Stimulated activated CD4-positive, alpha-beta T cell treated with anti-CD3 and anti-CD28 coated beads, Interleukin-1b, Interleukin-23, amount 100 ng/mL, for 1 hour (primary cell): ENCODE measurements at places on chromosomes 12 and 14.

DNA sequence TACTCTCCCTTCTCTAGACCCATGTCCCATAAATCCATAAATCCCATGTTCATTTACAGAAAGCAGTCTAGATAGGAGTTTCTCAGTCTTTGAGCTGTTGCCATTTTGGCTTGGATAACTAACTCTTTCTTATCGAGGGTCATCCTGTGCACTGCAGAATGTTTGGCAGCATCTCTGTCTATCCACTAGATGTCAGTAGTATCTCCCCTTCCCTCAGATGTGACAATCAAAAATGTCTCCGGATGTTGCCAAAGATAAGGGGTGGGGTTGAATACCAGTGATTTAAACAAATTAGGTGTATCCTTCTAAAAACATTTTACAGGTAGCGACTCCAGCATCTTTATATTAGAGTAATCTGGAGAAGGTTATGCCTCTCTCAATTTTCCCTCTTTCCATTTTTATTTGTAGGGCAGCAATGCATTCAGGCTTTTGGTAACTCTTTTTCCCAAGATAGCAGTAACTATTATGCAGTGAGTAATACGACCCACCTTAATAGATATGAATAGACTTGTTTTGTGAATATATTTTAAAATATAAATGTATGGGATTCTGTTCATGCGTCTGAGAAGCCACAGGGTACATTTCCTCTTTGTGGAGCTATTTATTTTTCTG lies 100.7 kb downstream of the LRRK2 start:
- DNase-seq, result no peak

DNA sequence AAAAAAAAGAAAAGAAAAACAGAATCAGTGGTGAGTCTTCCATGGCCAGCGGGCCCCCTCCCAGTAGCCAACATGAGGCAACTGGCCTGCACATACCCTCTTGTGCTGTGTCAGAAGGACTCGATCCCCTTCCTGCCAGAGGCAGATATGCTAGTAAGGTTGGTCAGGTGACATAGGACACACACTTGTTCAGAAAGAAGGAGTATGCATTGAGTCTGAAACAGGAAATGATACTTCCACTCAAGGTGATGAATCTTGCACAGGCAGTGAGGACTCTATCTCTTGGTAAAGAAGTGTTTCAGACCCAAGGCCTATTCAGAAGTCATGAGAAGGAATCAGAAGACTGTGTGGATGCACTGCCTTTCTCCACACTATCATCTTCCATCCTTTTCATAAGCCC lies 269.7 kb upstream of the FAR2 start:
- no peak for DNase-seq

GRCh38 chr12:132726386-132726785 lies 15.7 kb downstream of the PGAM5 start:
- DNase-seq, result no peak

DNA sequence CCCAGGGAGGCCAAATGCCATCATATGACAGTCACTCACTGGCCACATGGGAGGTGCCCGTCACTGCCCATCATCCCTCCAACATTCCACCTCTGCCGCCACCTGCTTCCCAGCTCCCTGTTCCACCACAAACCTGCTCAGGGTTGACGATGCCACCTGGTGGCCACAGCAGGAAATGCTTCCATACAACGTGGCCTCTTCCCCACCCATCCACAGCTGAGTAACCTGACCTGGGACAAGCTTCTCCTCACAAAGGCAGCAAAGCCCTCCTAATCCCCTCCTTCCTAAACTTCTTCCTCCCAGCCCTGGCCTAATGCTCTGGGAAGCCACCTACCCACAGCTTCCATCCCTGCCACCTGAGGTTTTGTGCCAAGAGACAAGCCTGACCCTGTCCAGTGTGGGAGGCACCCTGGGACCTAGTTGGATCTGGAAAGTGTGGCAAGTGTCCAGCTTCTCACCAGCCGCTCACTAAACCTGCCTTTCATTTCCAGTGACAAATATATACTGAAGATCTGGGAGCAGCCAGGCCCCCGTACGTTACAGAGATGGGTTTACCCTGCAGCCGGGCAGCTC lies 4.3 kb downstream of the DEGS2 start:
- no peak for DNase-seq

- DNase-seq, result no peak
Observed at GRCh38 chr14:59116984-59117415, 71.5 kb upstream of the DAAM1 start.

GRCh38 chr12:12396694-12397093 lies 39.8 kb downstream of the BORCS5 start:
- DNase-seq, result no peak

DNA sequence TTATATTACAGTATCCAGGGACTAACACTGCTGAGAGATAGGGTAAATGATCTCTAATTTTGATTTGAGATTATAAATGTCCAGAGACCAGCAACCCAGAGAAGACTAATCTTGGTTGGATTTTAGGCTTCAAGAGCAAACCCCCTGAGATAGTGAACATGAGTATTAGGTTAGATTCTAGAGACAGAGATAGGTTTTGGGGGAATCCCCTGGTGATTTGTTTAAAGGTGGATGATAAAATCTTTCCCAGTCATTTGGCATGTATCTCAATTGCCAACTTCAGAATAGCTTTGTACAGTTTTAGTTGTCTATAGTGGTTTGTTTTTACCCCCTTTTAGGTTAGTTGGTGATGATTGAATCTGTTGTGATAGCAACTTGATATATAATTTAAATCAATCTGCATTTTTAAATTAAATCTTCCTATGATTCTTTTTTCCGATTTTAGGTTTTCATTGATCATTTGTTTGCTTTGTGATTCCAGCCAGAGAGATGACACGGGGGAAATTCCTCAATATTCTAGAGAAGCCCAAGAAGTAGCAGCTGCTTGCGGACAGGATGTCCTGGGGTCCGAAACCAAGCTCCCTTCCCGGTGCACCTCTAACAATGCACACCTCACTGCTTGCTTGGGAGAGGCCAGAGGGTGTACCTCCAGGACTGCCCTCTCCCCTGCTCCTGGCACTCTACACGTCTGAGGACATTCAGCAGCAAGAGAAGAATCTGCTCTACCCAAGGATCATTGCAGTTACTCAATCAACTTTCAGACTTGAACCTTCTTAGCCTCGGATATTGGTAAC lies 40.6 kb upstream of the VSX2 start:
- no peak for DNase-seq
